Stimulated activated CD4-positive, alpha-beta T cell treated with anti-CD3 and anti-CD28 coated beads, TNF-alpha, amount 100 ng/mL, for 1 hour (primary cell): ENCODE measurements at places on chromosomes 1 and 21.

GRCh38 chr1:50368179-50369007, 54.9 kb downstream of the DMRTA2 start:
- no peak for DNase-seq

DNA sequence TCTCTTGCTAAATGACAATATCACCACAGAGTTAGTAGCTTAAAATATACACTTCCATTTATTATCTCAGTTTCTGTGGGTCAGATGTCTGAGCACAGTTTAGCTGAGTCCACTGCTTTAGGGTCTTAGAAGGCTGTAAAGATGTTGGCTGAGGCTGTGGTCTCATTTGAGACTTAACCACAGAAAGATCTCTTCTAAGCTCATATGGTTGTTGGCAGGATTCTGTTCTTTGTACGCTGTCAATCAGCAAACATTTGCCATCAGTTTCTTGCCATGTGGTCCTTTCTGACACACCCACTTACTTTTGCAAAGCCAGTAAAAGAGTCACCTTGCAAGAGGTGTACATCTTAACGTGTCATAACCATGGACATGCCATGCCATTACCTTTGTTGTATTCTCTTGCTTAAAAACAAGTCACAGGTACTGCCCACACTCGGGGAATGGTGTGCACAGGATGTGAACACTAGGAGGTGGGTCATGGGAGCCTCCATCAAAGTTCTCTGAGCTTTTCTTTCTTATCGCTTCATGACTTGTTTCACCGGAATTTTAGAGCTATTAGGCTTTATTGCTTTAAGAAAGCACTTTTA, 18.7 kb downstream of the DYRK1A start:
- no peak for DNase-seq

DNA sequence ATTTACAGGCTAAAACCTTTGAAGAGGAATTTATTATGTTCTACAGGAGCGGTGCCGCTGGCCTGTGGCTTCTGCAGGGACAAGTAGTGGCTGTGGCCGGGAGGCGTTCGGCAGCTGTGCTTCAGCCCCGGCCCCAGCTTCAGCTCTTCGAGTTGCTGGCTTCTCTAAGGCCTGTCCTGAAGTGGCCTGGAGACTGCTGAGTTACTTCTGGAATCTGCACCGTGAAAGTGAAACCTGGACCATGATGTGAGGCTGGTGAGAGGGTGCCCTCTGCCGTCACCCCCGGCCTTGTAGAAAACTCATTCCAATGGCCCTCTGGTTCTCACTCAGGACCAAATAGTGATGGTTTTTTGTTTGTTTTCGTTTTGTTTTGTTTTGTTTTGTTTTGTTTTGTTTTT, 48.1 kb downstream of the PRKCZ start:
- no peak for DNase-seq

GRCh38 chr1:197234581-197234980, 33.5 kb upstream of the CRB1 start:
- DNase-seq = no peak

DNA sequence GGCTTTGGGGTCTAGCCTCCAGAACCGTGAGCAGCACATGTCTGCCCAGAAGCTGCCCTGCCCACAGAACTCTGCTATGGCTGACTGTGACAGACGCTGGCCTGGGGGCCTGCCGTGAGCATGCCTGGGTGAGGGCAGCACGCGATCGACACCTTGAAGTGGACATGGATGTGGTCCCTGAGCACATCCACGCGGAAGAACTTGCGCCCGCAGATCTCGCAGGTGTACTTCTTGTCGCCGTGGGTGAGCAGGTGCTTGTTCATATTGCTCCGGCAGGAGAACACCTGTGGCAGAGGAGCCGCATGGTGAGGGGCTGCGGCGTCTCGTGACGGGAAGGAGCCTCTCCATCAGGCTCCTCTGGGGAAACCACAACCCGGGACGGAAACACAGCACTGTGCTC, 56.0 kb downstream of the PRDM15 start:
- no peak for DNase-seq

DNA sequence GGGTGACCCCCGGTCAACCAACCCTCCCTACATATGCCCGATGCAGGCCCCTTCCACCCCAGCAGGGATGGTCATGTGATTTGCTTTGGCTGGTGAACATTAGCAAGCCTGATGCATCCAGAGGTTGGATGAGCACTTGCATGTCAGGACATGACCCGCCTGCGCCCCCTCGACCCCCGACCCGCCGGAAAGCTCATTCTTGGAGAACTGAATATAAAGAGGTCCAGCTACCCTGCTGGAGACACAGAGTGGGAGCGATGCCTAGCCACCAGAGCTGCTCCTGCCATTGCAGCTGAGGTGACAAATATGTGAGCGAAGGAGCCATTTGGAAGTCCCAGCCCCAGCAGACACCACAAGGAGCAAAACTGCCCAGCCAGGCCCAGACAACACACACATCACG, 39.6 kb downstream of the COA6 start:
- no peak for DNase-seq

GRCh38 chr1:34928699-34929496, 552 bp downstream of the DLGAP3 start:
- DNase-seq = no peak

GRCh38 chr1:66182026-66182425, 351.9 kb upstream of the SGIP1 start:
- no peak for DNase-seq

DNA sequence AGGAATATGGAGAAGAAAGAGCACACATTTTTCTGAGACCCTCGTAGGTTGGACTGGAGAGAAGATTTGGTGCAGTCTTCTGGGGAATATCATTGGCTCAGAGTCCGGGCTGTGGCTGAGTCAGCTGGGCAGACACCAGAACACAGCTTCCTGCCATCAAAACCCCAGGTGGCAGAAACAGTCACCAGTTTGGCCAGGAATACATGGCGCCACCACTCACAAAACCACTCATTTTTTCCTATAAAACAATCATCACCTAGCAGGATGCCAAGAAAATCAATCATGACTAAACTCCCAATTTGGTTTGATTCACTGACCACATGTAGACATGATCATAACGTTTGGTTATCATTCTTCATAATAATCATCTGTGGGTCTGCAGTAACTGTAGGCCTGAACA, 178.1 kb upstream of the PBX1 start:
- no peak for DNase-seq

DNA sequence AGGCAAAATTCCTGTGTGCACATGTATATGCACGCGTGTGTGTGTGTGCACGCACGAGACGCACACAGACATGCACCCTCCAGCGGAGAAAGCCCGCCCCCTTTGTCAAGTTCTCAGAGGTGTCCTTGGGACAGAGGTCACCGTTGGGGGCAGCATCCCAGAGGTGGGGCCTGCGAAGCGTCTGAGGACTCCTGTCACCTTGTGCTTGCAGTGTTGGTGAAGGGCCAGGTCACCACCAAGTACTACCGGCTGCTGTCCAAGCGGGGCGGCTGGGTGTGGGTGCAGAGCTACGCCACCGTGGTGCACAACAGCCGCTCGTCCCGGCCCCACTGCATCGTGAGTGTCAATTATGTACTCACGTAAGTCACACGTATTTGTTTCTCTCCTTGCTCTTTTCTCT, 42.6 kb downstream of the SIM2 start:
- DNase-seq = no peak

DNA sequence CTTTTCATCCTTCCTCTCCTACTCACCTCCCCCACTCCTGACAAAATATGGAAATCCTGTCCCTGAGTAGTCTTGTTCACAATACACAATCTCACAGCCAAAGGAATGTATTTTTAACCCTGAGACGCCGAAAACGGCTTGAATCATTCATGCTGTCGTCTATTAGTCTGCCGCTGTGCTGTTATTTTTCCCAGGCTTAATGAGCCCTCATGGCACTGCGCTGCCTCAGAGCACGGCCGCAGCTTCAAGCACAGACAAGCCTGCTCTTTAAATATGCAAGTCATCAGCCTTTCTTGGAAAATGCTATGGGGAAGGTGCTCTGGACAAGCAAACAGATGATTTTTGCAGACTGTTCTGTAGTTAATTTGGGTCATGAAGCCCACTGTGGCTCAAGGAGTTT, 302.7 kb downstream of the DISC1 start:
- no peak for DNase-seq

DNA sequence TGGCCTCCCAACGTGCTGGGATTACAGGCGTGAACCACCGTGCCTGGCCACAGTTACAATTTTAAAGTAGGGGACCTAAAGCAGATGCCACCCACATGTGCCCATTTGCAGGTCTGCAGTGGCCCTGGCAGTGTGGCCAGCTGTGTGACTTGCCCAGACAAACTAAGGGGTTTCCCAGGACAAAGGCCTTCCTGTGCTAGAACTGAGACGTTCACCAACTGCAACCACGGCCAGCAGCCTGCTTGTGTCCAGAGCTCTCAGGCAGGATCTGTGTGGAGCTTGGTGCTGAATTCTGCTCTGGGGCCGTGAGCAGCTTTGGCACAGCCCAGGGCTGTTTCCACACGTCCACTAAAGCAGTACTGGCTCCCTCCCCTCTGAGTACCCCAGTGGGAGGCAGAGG, 10.6 kb upstream of the PTTG1IP start:
- no peak for DNase-seq

GRCh38 chr1:26020330-26020768, 1.2 kb upstream of the EXTL1 start:
- no peak for DNase-seq

DNA sequence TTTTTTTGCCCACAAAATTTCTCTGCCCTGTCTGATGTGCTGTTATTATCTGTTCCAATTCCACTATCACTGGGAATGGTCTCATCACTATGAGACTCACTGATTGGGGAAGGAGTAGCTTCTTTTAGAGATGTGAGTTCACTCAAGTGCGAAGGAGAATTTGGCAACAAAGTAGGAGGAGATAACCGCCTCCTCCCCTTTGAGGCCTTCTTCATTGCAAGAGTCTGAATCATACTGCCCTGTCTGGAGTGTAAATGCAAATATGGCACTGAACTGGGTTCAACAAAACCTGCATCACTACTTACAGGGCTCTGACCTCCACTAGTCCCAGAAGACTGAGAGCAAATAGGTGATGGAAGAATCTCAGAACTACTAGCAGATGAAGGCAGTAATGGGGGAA, 83.4 kb downstream of the ASH1L start:
- DNase-seq = no peak

- no peak for DNase-seq
Measured at GRCh38 chr21:44293551-44294231, 6.2 kb upstream of the PFKL start.

GRCh38 chr1:156608036-156608674, 6.9 kb upstream of the GPATCH4 start:
- no peak for DNase-seq

GRCh38 chr1:237867380-237867888, 23.3 kb downstream of the ZP4 start:
- DNase-seq = no peak

- DNase-seq = no peak
Measured at GRCh38 chr1:169240449-169241232, 127.0 kb downstream of the NME7 start.

GRCh38 chr21:45436351-45437065, 31.5 kb downstream of the COL18A1 start:
- no peak for DNase-seq

DNA sequence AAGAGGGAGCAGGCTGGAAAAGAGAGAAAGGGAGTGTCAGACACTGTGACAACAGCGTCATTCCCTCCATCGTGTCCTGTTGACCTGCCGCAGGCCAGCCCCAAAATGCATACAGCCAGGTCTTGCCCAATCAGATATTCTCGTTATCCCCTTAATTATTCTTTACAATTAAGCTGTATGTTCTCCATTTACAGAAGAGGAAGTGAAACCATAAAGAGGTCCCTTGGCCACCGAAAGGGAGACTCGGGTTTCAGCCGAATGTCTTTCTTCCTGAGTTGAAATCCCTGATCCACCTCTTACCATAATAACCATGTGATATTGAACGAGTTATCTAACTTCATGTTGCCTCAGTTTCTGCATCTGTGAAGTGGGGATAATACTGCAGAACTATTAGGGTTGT, 70.5 kb downstream of the IGSF21 start:
- DNase-seq = no peak

- DNase-seq = no peak
Measured at GRCh38 chr1:111369177-111369576, 58.4 kb downstream of the OVGP1 start.

DNA sequence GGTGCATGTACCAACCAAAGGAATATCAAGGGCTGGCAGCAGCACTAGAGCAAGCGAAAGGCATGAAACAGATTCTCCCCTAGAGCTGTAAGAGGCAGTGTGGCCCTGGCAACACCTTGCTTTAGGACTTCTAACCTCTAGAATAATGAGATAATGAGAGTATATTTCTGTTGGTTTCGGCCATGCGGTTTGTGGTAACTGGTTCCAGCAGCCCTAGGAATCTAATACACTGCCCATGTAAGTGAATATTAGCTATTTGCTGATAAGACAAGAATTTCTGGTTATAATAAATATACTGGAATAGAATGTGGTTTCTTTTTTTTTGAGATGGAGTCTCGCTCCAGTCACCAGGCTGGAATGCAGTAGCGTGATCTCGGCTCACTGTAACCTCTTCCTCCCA, 199.4 kb downstream of the GABPA start:
- DNase-seq = no peak

- DNase-seq = no peak
Measured at GRCh38 chr1:167456926-167457325, 61.4 kb downstream of the CD247 start.

DNA sequence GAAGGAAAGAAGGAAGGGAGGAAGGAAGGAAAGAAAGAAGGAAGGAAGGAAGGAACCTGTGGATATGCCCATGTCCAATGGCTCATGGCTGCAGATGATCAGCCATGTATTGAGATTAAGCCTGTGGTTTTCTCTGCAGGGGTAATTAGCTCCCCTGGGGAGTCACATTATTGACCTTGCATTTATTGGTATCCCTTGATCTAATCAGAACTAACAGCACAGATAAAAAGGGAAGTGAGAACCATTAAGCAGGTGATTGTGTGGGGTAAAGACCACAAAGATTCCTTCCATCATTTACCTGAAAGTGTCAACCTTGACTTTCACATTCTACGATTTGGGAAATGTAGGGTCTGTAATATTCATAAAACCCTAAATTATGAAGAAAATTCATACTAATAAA, 390.7 kb downstream of the BRINP2 start:
- DNase-seq = no peak

DNA sequence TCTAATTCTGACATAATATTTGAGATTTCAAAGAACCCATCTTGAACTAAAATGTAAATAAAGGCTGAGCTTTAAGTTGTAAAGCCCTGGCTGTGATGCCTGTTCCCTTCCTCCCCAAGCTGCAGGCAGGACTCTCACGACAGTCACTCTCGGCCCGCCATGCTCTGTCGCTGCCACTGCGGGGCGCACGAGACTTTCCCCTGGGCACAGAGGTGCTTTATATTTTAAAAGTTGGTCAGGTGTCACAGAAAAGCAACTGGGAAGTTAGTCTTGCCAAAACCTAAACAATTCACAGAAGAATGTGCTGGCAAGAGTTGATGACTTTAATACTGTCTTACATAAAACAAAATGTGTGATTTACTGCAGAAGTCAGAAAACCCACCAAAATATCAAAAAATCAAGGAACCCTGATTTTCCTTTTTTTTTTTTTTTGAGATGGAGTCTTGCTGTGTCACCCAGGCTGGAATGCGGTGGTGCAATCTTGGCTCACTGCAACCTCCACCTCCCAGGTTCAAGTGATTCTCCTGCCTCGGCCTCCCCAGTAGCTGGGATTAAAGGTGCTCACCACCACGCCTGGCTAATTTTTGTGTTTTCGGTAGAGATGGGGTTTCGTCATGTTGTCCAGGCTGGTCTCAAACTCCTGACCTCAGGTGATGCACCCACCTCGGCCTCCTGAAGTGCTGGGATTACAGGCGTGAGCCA, 10.7 kb downstream of the LRRC47 start:
- no peak for DNase-seq
